Activated CD4-positive, CD25-positive, alpha-beta regulatory T cell (primary cell): ENCODE measurements at places on chromosomes 1 and 21.

- DNase-seq: no peak
These were observed 58.7 kb upstream of the GADD45A start for GRCh38 chr1:67626090-67626860.

DNA sequence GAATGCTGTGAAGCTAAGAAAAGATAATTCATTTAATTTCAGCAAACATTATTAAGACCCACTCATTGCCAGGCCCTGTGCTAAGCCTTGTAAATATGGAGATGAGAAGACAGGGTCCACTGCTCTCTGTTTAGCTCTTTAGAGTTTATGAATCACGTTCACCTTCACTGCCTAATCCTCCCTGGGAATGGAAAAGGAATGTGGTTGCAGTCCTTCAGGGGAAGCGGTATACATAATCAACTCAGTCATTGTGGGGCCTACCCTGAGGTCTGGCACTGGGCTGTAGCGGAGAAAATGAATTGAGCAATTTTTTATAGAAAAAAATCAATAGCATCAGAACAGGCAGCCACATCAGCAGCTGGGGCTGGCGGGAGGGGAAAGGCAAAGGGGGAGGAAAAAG lies 412.1 kb upstream of the NFIA start:
- no peak for DNase-seq

DNA sequence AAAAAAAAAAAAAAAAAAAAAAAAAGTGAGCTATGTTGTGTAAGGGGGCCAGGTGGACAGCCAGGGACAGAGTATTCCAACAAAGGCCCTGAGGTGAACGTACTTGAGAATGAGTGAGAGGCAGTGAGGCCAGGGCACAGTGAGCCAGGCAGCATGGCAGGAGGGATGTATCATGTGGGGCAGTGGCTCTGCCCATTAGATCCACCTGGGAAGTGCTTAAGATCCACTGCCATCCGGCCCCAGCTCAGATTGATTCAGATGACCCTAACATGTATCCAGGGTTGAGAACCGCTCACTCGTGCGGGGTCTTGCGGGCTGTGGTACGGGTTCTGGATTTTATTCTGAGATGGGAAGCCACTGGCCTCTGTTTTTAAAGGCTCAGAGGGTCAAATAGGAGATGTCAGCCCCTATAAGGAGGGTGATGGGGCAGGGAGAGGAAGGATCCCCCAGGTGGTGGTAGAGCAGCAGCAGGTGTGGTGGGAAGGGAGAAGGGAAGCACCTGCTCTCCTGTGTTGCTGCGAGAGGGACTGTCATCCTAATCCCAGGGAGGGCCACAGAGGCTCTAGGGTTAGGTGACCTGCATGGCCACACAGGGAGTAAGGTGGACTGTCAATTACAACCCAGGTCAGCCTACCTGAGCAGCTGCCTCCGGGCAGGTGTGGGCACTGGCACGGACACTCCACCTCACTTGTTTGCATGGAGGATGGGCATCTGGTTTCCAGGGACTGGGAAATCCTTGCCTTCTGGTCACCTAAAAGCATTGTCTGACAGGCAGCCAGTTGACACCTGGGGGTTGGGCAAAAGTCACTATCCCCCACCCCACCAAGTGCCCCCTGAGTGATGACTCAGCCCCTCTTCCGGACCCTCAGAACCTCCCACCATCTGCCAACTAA lies 31.6 kb downstream of the CDK18 start:
- DNase-seq: no peak

GRCh38 chr21:16406355-16406754 lies 676.6 kb downstream of the USP25 start:
- DNase-seq: no peak

DNA sequence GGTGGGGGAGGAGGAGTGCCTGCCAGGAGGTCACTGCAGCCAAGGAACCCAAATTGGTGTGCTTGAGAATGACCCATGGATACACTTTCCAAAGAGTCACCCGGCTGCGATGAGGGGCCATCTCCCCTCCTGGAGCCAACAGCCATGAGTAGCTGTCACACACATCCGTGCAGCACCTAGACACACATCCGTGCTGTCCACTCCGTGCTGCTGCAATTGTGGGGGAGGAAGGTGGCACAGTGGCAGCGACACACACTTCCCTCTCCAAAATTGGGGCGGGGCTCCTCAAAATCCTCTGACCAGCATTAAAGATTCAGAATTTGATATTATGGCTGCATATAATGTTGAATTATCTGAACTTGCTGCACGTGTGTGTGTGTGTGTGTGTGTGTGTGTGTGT lies 15.8 kb downstream of the TP73 start:
- DNase-seq: no peak

DNA sequence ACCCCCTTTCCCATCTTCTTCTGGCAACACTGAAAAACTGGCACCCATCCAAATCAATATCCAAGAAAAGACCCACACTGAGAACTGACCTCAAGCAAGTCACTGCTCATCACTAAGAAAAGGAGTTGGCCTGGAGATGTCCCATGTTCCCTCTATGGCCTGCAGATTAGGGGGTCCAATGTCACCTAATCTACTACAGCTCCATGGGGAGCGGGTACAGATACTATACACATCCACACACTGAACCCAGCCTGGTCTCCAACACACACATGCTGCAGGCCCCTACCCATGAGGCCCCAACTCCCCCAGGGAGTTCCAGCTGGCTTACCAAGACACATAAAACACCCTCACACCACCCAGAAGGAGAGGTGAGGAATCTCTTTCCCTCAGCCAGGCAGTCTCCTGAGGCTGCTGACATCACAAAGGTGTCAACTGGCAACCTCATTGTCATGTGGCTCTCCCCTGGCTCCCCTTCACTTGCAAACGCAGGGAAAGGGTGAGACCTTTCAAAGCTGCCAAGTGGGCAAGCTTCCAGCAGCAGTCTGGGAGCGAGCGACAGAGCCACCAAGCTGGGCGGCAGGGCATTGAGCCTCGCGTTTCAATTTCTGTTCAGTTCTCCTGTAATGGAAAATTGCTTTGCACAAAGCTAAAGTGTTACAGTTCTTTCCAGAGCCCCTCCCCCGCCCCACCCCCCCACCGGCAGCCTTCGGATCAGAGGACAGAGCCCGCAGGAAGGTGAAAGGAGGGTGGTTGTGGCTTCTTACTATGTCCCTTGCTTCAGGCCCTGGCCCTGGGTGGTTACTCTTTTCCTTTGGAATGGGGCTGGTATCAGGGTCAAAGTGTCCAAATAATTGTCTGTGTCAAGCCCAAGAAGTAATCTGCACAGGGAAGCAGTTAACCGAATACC lies at the start of gene LRRC52:
LRRC52 (plus strand) TSS at position 469 of the 907 bp plus-strand sequence; CDS start at position 766, 297 bp downstream.
- DNase-seq: no peak
